ENCODE measurements at places on chromosomes 2 and 18.

GRCh38 chr2:219356834-219357233 is 24.3 kb upstream of the RESP18 start:
- no peak for DNase-seq

GRCh38 chr18:49322765-49323490 is 137.5 kb downstream of the DYM start:
- DNase-seq: peak; percentile 1

DNA sequence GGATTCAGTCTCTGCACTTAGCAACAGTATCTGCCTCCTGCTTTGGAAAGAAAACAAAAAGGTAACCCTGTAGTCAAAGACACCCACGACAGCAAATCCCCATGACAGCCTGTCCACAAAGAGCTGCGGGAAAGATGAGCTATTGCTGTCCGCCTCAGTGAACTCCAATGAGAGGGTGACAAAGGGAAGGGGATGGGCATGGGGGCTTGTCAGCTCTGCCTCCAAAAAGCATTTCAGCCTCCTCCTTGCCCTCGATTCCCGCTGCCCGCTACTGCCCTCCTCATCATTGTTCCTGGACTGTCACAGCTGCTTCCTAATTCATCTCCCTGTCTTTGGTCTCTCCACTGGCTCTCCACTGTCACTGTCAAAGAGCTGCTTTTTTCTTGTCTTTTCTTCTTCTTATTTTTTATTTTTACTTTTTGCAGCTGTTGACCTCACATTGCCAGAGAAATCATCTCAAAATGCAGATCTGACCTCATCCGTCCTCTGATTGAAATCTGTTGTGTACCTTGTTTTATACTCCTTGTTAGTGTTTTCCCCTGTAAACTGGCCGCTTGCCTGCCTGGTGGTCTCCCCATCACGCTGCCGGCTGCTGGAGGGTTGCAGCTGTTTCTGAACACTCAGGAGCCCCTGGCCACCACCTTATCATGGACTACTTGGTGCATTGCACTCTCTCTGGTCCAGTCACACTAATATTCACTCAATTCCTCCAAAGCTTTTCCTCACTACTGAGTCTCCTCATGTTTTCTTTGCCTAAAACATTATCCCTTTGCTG is 7.9 kb upstream of the E2F6 start:
- no peak for DNase-seq

GRCh38 chr18:11125492-11126315 is 23.7 kb downstream of the PIEZO2 start:
- no peak for DNase-seq

DNA sequence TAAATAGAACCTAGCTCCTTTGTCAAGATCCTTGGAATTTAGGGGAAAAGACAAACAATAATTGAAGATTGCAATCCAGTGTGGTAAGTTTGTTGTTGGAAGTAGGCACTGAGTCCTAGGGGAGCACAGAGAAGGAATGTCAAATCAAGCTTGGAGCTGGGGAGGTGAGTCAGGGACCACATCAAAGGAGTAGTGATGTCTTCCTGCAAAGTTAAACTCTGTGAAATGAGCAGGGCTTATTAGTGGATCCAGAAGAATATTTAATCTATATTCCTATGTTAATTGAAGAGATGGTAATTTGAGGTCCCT is 41.7 kb upstream of the NABP1 start:
- DNase-seq: peak; percentile 94

GRCh38 chr2:226411727-226412360 is 387.8 kb downstream of the IRS1 start:
- peak; percentile 65 for DNase-seq

GRCh38 chr18:44508474-44508873 is 172.2 kb upstream of the SETBP1 start:
- DNase-seq: no peak

DNA sequence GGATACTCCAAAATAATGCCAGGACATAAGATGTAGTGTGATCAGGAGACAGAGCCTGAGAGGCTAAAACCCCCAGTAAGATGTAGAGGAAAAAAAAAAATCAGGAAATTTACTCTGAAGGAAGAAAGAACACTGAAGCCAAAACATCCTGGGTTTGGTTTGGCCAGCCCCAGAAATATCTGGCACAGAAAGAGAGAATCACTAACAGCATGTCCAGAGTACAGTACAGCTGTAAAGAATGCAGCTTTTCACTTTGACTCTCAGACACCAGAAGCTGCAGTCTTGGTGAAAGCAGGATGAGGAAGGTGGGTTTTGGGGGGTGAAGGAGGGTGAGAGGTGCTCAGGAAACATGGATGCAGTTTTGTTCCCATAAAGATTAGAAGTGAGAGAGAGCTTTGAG is 1577.7 kb upstream of the ACVR2A start:
- no peak for DNase-seq

DNA sequence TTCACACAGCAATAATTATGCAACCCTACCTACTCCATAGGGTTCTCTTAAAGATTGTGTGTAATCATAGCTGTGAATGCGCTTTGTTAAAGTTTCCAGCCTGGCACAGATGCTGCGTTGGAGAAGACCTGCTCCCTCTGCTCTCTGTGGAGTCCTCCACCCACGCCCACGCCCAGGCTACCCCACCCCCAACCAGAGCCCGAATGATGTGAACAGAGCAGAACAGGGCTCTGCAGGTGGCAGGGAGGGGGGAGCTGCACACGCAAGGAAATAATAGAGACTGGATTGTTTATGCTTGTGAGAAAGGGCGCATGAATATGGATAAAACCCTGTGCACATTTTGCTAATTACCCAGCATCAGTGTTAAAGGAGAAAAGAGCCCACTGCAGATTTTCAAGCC is 447.5 kb downstream of the BCL11A start:
- DNase-seq: no peak

DNA sequence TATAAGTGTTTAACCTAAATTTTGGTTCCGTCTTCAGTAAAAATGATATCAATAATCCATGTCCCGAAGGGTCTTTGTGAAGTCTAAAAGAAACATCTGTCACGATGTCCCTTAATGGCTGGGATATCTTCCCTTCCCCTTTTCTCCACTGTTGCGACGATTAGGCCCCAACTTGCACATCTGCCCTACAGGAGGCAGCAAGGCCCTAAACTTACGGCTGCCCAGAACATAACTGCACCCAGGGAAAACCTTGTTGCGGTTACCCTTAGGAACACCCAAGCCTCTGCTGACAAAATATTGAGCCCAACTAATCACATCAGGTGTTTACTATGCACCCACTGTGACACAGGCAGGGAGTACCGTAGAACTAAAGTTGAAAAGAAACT is 1.3 kb upstream of the SMAD2 start:
- peak; percentile 31 for DNase-seq

GRCh38 chr2:28750316-28751251 is 1.0 kb upstream of the PPP1CB start:
- peak; percentile 61 for DNase-seq

GRCh38 chr2:68187329-68187728 is 29.6 kb downstream of the PNO1 start:
- DNase-seq: no peak

GRCh38 chr2:98824256-98825019 is 93.5 kb upstream of the MGAT4A start:
- no peak for DNase-seq

GRCh38 chr18:76619621-76620315 is 124.7 kb upstream of the ZNF516 start:
- no peak for DNase-seq

DNA sequence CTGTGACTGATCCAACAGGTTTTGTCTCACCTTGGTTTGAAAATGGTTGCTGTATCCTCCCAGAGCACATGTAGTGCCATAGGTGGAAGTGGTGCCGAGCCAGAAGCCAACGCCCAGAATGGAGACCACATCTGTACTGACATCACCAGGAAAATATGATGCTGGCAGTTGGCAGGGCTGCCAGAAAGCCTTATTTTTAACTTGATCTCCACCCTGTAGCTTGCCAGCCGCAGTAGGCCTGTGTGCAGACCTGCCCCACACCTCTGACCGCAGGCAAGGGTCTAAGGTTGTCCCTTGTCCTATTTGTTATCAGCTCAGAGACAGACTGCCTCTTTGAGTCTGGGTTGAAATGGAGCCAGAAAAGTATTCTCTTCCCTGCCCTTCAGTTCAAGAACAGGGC is 123.5 kb upstream of the EML6 start:
- peak; percentile 26 for DNase-seq

DNA sequence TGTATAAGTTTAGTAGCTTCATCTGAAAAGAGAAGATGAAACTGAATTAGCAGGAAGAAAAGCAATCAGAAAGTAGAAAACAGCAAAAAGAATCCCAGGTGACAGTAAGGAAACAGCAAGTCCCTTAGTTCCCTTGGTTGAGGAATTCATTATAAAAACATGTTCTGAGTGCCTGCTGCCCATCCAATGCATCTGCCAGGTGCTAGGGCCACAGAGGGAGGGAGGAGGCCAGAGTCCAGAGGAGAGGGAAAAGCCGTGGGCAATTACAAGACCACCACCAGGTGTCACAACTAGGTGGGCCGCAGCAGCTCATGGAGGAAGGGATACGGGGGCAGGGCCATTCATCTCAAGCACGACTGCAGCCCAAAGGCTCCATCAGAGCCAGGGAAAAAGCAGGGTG is 55.9 kb upstream of the TFCP2L1 start:
- no peak for DNase-seq

DNA sequence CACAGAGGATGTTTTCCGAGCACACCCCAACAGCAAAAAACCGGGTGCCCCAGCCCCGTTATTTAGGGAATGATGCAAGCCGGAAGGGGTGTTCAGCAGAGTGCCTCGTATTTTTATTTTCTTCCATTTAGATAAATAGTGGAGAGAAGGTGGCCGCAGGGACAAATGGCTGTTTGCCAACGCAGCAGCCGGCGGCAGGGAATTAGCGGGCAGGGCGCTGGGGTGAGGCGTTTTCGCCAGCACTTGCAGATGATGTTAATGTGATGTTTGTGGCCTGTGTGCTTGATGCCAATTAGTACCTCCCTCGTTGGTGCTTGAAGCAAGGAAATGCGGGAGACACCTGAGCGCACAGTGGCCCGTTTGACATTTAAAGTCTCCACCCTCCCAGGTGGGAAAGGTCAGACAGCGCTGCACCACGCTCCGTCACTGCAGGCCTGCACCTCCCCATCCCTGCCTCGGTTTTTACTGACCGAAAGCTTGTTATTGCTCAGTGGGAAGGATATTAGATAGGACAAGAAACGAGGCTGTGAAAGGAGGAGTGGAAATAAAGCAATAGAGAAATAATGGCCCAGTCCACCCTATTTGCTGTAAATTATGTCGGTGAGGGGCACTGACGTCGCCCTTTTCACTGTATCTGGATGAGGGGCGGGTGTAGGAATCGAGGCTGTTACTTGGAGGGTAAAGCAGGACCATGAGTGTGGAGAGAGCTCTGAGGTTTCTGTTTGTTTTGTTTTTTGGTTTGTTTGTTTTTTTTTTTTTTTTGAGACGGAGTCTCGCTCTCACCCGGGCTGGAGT is 39.1 kb downstream of the NFATC1 start:
- DNase-seq: no peak

Measured in ACHN (cell line).